ENCODE measurements at places on chromosomes 7 and 10. TPM values are rescaled to one million over a fixed set of nuclear protein-coding genes. Genes with fewer than 3 reads are reported as not detected.
A peak's percentile ranks its signal among the peaks of the same experiment; 100 is the strongest.

DNA sequence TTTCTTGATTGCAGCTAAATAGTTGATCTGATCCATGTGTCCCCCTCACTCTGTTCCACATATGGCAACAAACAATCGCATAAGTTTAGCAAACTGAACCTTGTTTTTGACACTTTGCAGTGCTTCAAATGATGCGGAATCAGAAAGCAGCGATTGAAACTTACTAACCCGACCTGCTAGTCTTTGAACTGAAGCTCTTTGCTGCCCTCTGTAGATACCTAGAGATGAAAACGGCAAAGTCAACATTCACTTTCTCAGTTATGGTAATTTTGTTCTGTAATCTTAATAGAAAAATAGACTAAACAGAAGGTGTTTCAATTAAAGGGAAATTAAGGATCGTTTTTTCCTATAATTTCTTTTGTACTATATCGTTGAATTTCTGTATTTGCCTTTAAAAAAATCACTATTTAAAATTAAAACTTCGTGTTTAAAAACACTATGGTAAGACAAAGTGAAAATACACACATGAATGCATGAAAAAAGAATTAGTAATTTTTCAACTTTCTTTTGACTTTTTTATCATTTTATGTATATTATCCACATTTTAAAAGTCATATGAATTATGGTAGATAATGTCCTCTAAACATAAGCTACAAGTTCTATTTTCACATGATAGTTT is 276.5 kb downstream of the MAGI2 start:
- peak; percentile 12 for DNase-seq

SLC26A3 gene
- polyA plus RNA-seq, result 0.35 TPM

DNA sequence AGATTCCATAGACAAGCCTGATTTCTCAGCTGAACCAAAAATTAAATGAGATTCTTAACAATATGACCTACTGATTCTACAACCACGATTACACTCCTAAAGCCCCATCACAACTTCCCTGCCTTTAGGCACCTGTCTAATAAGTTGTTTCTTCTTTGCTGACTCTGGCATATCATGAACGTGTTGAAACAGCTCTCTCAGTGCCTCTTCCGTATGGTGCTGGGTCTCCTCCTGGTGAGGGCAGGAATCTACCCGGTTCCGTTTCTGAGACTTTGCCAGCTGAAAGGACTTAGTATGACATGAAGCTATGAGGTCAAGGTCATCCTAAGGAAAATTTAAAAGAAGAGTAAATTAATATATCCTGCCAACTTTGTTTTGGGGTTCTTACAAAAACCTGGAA is 48.6 kb downstream of the ARHGAP19 start:
- no peak for DNase-seq

SPDYE5 gene
- polyA plus RNA-seq, result 1.7 TPM

GRCh38 chr10:125344573-125345171 is 184.3 kb upstream of the CTBP2 start:
- peak; percentile 16 for DNase-seq

DNA sequence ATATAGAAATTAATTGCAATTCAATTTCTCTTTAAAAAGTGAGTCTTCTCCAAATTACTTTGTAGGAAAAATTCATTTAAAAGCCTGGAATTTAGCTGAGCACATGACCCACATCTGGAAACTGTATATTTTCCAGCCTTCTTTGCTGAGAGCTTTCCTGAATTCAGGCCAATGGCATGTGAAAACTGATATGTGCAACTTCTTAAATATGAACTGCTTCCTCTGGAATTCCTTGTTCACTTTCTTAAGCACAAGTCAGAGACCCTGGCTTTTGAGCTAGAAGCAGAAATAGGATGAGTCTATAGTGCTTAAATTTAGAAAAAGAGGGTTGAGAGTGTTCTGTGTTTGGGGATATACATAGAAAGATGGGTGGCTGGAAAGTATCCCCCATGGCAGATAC is 365.1 kb upstream of the MTPN start:
- DNase-seq, result no peak
